Stimulated activated CD4-positive, alpha-beta T cell treated with anti-CD3 and anti-CD28 coated beads, Interleukin-2, amount 100 ng/mL, for 48 hours (primary cell): ENCODE measurements at places on chromosomes 3 and 15.

- DNase-seq: no peak
Measured at GRCh38 chr15:50828610-50829206, 63.2 kb upstream of the SPPL2A start.

- no peak for DNase-seq
Measured at GRCh38 chr15:71891026-71891425, 80.7 kb downstream of the NR2E3 start.

- peak; percentile 35 for DNase-seq
Measured at GRCh38 chr3:41960826-41961750, 815 bp downstream of the ULK4 start.

DNA sequence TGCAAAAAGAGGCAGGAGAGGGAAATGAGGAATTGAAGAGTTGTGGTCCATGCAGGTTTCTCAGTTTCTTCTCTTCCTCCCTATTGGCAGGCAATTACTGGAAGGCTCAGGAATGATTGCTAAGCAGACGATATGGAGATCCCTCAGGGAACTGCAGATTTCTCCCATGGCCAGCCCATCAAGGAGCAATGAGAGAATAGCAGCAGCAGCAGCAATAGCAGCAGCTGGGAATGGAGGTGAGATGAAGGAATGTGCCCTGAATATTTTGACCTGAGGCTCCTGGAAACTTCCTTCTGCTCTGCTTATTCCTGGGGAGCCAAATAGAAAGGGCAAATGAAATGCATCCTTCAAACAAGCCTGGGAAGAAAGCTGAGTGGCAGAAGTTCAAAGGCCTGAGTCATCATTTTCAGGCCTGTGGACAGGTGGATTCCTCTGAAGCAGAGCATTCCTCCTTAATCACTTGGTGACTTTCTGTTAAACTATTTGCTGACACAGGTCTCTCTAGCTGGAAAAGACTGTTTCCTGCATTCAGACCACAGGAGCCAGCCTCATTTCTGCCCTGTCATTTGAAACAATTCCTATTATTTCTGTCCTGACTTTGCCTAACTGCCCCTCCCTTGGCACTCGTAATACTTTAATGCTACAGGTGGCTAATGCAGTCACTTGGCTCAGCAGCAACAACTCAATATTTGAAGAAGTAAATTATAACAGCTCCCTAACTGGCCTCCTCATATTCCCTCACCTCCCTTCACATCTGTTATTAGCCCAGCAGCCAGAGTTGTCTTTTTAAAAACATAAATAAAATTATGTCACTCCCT, 146.9 kb upstream of the GADL1 start:
- DNase-seq: no peak

DNA sequence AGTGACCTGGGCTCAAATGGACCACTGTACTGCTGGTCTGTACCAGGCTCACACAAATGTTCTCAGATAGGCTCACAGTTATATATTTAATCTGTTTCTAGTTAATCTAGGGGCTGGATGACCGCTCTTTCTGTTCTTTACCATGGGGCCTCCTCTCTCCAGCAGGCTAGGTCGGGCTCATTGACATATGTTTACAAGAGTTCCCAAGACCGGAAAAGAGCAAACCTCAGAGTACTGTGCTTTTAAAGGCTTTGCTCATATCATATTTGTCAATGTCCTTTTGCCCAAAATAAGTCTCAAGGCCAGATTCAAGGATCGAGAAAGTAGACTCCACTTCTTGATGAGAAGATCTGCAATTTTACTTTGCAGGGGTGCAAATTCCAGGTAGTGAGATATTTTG, 348.0 kb upstream of the EPHA6 start:
- DNase-seq: no peak

- DNase-seq: no peak
Measured at GRCh38 chr15:51825698-51826097, 3.8 kb upstream of the TMOD3 start.

DNA sequence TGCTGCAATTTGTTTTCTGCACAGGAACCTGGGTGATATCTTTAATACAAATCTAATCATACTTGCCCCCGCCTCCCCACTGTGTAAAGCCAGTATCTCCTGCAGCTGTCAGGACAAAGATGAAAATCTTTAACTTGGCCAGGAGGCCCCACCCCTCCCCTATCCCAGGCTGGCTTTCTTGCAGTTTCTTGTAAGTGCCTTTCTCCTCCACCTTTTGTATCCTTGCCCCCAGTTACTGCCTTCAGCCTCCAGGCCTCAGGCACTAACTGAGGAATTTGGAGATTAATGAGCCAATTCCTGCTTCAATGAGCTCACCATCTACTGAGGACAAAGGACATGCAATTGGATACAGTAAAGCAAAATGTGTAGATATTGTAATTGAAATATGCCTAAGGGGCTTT, 6.5 kb downstream of the GCSAM start:
- no peak for DNase-seq

DNA sequence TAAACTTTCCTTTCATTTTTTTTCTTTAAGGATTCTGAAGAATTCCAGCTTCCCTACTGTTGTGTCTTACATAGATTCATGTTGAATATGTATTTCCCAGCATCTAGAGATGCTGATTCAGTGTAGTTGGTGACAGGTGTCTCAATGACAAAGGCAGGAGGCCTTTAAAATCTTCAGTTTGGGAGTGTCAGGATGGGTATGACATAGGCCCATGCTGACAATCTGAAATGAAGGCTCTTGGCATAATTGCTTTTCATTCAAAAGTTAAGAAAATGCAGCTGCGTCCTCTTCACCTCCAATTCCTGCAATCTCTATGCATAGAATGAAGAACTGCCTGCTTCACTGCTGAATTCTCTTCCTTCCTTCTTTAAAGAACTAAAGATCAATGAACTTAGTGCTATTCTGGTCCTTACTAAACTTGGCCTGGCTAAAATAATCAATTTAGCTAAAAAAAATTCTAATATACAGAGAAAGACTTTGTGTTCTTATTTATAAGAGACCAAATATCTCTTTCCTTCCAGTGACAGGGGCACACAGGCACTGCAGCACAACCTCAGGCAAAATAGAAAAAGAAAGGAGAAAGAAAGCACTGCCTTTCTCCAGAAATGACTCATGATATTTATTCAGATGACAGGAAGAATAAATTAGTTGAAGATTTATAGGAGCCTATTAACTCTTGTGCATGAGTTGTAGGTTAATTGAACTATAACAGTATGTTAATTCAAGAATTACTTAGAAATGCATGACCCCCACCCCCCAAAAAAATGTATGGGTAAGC, 152.6 kb upstream of the GBE1 start:
- no peak for DNase-seq

DNA sequence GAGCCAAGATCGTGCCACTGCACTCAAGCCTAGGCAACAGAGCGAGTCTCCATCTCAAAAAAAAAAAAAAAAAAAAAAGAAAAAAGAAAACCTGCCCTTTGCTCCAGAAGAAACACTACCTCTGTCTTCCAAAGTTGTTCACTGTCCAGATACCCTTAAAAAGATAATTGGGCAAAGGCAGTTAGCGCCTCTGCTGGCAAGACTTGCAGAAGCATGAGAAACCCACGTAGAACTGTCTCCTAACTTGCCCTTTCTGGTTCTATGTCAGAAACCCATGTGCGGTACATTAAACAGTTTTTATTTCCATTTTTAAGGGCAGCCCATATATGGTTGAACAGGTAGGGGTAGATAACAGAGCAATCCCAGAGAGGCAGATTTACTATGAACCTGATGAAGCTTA, 1026.4 kb downstream of the ROBO2 start:
- DNase-seq: no peak

- DNase-seq: peak; percentile 26
Measured at GRCh38 chr15:67433495-67434099, 87.3 kb upstream of the C15orf61 start.

GRCh38 chr3:105866656-105867653, 1.9 kb downstream of the CBLB start:
- DNase-seq: no peak

DNA sequence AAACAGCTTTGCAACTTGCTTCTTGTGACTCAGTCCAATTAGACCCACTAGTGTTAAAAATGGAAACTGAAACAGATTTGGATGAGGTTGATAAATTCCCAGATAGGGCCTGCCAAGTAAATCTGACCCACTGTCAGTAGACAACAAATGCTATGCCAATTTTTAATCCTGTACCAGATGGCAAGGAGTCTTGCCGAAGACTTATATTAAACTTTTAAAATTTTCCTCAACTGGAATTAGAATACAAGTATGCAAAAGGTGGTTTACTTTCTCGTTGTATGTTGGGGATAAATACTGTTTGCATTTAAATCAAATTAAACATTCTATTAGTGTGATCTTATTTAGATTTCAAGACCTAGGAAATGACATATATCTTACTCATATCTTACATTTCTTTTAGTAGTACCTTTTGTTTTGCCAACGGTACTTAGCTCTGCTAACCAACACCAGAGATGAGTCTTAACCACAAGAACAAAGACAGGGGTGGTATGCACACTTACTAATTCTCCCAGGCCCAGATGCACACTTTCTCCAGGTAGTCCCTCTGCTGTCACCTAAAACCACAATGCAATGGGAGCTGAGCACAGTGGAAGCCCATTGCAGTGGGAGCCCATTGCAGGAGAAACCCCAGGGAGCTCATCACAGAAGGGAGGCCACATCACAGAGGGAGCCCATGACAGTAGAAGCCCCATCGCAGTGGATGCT, 77.8 kb downstream of the WWTR1 start:
- no peak for DNase-seq

DNA sequence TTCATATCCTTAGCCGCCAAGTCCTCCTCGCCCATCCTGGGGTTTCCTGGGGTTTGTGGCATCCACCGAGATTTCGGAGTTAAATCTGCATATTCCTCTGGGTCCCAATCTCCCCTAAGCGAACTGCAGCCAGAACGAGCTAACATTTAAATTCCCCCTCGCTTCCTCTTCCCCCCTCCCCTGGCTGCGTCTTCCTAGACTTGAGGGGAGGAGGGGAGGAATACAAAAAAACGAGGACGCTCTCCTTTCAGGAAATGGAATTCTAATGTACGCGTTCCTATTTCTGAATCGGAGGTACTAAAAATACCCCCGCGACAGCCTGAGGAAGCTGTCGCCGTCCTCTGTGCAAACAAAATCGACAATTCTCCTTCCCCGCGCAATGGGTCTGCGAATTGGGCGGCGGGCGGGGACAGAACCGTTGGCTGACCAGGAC, 5.6 kb downstream of the FEZF2 start:
- no peak for DNase-seq

DNA sequence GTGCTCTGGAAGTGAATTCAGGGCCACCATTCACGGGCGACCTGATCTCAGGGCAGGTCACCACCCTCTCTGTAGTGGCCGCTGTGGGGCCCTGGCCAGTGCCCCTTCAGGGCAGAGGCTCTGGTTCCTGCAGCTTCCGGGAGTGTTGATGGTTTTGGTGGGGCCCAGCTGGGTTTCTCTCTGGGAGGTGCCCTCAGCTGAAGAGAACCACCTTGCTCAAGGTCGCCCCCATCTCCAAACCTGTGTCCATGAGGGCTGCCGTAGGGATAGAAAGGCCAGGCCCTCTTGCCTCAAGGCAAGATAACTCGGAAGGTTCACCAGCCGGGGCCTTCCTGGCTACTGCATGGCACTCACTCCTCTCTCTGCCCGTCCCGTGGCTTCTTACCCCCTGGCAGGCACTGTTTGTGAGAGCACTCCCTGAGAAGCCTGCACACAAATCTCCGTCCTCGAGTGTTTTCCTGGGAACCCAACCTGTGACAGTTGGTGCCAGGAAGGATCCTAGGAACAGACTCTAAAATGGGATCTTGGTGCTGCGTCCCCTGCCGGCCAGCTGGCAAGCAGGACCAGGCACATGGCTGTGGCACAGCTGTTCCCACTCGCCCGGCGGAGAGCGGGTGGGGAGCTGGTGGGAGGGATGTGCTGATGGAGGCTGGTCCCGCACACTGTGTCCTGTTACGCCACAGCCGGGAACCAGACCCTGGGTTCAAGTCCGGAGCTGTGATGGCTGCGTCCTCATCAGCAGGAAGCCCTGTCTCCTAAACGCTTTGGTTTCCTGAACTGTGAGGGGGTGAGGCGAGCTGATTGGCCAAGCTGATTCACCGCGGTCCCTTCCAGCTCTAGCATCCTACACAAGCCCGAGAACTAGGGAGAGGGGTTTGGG, 23.2 kb upstream of the PIGZ start:
- DNase-seq: no peak

GRCh38 chr15:78457101-78457500, 19.1 kb downstream of the IREB2 start:
- no peak for DNase-seq

- no peak for DNase-seq
Measured at GRCh38 chr15:34271493-34271892, 46.7 kb downstream of the EMC4 start.

- no peak for DNase-seq
Measured at GRCh38 chr3:194120789-194121770, 14.9 kb upstream of the HES1 start.

- no peak for DNase-seq
Measured at GRCh38 chr3:196063049-196063448, 18.8 kb downstream of the TFRC start.

- no peak for DNase-seq
Measured at GRCh38 chr3:159861369-159861987, 127.2 kb upstream of the IL12A start.

- DNase-seq: no peak
Measured at GRCh38 chr3:78613421-78613879, 1154.3 kb downstream of the ROBO1 start.

- DNase-seq: no peak
Measured at GRCh38 chr3:114464548-114464947, 170.7 kb downstream of the TIGIT start.

- no peak for DNase-seq
Measured at GRCh38 chr3:122508135-122508914, 6.4 kb downstream of the KPNA1 start.

DNA sequence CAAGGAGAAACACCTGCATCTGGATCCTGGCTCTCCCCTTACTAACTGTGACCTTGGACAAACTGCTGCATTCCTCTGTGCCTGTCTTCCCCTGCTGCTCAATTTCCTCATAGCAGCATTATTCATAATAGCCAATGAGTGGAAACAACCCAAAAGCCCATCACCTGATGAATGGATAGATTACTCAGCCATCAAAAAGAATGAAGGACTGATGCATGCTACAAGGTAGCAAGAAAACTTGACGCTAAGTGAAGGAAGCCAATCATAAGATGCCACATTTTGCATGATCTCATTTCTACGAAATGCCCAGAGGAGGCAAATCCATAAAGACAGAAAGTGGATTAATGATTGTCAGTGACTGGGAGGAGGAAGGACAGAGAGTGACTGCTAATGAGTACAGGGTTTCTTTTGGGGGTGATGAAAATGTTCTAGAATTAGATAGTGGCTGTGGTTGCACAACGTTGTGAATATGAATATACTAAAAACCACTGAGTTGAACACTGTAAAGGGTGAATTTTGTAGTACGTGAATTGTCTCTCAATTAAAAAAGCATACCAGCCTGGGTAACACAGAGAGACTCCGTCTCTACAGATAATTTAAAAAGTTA, 11.2 kb downstream of the IGDCC4 start:
- no peak for DNase-seq

DNA sequence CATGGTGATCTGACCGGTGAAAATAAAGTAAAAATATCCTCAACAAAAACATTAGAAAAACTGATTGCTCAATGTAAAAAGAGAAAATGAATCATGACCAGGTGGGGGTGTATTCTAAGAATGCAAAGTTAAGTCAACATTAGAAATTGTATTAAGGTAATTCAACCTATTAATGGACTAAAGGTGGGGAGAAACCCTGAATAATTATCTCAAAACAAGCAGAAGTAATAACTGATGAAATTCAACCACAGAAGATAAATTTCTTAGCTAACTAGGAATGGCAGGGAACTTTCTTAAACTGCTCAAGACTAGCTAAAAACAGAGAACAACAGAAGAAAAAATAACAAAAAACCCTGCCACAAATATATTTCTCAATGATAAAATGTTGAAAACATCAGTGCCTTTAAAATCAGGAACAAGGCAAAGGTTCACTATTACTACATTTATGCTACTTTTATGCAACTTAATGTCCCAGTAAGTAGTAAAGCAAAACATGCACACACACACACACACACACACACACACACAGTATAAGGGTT, 204.4 kb upstream of the THBS1 start:
- no peak for DNase-seq
